ENCODE measurements at places on chromosomes 12 and 14.
A peak's percentile ranks its signal among the peaks of the same experiment; 100 is the strongest.

GRCh38 chr12:1622406-1622805 is 6.6 kb upstream of the WNT5B start:
- no peak for DNase-seq

GRCh38 chr12:32997471-32997870 is 100.9 kb upstream of the PKP2 start:
- no peak for DNase-seq

DNA sequence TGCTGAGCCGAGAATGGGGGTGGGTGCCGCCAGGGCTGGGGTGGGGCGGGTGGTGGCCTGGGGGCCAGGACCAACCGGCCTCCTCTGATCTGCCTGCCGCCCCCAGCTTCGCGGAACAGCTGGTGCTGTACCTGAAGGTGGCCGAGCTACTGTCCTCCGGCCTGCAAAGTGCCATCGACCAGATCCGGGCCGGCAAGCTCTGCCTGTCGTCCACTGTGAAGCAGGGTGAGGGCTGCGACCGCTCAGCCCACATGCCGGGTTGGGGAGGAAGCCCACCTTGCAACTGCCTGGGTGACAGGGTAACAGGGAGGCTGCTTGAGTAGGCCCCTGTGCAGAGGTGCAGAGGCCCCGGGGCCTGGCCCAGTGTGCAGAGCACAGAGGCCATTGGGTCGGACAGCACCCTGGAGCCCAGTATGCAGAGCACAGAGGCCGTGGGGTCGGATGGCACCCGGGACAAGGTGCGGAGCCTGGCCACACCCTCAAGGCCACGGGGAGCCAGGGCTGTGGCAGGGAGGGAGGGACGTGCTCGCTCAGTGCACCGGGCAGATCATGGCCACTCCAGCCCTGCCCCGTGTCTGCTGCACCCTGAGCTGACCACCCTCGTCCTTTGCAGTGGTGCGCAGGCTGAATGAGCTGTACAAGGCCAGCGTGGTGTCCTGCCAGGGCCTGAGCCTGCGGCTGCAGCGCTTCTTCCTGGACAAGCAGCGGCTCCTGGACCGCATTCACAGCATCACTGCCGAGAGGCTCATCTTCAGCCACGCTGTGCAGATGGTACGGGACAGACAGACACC is 9.5 kb upstream of the PUS1 start:
- no peak for DNase-seq

GRCh38 chr12:124240493-124240892 is 54.4 kb upstream of the RFLNA start:
- no peak for DNase-seq

DNA sequence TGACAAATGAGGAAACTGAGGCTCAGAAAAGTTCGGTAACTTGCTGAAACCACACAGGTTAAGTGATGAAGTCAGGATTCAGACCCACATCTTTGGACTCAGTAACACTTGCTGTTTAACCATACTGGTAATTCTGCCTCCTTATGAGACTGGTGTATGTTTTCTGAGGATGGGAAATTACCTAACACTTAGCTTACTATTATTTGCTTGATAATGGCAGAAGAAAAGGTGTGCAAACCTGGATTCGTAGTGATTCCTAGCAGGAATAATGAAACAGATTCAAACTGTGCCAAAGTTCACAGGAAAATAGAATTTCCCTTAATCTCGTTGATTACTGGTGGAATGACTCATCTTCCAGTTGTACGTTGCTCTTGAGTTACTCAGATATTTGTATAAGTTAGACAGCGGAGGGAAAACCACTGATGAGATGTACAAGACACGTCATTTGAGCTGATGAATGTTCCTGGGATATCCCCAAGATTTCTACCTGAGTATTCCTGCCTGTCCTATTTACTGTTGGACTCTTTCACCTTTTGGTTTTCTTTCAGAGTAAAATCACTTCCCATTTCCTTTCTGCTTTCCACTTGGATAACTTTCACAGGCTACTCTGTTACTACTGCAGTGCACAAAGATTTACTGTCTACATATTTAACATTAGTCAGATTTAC is 37.5 kb downstream of the PRORP start:
- peak; percentile 83 for DNase-seq

DNA sequence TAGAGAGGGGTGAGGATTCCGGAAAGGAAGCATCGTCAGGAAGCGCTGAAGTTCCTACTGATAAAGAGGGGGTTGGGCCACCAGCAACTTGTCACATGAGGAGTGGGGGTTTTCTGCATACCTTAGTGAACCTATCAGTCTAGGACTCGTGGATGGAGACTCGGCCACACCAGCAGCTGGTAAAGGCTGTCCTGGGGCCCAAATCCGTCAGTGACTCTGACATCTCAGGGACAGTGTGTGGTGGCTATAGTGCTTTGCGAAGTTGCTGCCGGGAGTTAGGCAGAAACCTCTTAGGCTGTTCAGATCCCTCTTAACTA is 16.4 kb downstream of the RNASE2 start:
- DNase-seq, result no peak

DNA sequence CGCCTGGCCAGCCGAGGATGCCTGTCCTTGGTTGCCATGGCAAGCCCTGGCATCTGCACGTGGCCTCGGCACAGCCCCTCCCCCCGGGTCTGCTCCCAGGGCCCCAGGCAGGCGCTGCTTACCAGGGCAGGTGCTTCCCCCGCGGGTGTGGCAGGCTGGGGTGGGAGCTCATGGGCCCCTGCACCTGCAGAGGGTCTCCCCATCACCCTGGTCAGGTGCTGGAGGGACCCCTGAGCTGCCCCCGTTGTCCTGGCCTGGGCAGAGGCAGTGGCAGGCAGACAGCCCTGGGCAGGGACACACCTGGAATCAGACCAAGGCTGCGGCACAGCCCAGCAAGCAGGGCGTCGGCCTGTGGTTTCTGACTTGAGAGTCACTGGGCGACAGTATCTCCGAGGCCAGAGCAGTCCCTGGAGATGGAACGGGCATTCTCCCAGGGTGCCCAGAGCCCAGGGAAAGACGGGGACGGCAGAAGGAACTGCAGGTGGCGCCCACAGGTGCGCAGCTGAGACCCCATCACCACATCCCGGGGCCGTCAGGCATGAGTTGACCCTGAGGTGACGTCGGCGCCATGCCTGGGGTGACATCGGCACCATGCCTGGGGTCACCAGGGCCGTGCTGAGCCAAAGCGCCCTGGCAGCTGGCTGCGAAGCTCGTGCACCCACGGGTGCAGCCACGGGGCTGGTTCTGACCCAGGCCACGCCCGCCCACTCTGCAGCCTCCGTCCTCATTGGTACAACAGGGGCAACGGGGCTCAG is 56.1 kb upstream of the FBRSL1 start:
- DNase-seq, result no peak

DNA sequence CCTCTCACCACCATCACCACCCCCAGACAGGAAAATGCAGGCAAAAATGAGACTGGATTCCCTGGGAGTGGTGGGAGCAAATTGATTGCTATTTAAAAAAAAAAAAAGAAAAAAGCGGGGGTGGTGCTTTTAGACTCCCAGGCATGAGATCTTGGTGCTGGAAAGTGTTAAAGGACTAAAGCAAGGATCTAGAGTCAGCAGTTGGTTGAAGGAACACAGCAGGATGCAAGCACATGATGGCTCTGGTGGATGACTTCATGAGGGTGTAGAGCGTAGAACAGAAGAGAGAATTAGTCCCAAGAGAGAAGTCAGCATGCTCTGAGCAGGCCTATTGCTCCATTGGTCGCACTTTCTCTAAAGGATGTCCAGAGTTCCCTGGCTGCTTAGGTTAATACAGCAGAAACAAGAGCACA is 183.8 kb upstream of the HMGA2 start:
- no peak for DNase-seq

DNA sequence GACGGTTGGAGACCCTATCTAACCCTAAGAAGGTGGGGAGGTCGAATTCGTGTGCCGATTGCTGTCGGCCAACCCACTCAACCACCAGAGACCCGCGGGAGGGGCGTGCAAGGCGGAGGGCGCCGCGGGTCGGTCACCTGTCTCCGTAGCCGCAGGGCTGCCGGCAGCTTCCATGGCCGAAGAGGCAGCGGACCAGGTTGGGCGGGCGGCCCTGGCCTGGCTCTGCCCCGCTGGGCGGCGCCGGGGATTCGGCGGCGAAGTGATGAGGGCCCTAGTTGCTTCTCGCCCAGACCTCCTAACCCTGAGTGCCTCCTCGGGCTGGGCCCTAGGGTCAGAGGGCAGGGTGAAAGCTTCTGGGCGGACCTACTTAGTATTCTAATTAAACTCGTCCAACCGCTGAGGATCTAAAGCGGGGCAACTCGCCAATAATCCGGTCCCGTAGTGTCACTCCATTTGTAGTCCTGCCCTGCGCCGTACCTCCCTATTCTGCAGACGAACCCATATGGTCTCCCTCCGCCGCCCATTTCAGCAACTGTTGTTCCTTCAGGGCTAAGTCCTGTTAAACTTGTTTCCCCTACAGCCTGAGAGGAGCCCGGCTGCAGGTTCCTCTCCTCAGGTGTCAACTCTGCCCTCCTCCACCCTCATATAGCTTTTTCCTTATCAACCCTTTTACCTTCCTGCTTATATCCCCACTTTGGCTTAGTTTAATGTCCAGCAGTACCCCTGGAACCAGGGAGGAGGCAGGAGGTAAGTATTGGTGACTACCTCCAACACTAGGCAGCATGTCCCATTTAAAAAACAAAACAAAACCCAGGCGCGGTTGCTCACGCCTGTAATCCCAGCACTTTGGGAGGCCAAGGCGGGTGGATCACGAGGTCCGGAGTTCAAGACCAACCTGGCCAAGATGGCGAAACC is at the start of gene PYM1:
Gene PYM1, minus strand, starts transcription at position 307 of the 915 bp plus-strand sequence. Its CDS starts 133 bp downstream, at position 174.
- DNase-seq, result no peak

DNA sequence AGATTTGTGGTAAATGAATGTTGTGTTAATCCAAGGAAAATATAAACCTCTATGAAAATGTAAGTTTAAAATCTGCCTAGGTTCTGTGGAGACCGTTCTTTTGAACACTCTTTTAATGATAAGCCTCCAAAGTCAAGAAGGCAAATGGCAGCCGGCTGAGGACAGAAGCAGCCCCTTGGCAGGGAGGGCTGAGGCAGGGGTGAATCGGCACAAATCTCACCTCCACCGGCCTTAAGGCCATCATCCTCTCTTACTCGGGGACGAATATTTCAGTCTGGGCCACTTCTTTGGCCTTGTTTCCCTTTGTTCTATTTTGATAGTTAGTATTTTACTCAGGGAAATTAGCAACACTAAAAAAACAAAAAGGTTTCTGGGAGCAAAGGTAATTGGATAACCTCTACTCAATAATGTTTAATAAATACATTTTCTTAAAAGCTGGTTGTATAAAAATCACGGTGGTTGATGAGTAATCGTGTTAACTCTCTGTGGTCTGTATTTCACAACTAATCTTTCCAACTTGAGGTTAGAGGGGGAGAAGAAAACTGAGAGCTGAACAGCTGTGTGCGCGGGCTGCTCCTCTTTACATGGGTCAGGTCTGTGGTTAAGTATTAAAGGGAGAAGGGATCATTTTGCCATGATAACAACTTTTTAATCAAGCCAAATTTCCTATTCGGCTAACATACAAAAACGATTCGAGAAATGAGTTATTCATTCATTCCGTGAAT is 18.6 kb downstream of the LGMN start:
- DNase-seq, result no peak

GRCh38 chr12:120230326-120230973 is 29.5 kb upstream of the RPLP0 start:
- DNase-seq, result peak; percentile 80

GRCh38 chr14:101823511-101824120 is 62.1 kb downstream of the PPP2R5C start:
- no peak for DNase-seq

DNA sequence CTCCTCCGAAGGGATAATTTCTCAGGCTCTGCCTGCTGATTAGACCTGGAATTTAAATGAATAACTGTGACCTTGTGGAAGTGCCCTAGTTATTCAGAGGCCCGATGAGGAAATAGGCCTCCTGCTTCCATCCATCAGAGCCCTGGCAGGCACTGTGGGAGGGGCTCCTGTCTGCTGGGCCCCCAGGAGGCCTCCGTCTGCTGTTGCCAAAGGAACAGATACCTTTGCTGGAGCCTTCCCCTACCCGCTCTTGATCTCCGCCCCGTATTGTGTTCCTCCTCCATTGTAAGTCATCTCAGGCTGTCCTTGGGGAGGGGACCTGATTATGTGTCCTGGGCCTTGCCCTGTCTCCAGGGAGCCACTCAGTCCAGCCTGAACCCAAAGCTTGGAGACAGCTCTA is 112.3 kb downstream of the NRXN3 start:
- DNase-seq, result no peak

GRCh38 chr14:53894456-53894855 is 62.2 kb downstream of the BMP4 start:
- no peak for DNase-seq

DNA sequence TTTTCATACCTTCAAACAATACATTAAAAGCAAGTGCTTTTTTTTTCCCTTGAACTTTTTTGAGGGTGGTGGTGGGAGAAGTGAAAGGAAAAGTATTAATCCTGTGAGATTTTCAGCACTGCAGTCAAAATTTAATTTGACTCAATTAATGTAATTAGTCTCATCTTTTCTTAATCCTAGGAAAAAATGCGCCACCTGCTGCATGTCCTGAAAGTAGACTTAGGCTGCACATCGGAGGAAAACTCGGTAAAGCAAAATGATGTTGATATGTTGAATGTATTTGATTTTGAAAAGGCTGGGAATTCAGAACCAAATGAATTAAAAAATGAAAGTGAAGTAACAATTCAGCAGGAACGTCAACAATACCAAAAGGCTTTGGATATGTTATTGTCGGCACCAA is 52.2 kb downstream of the SPATA7 start:
- no peak for DNase-seq

Measured in AG04449 (cell line).